ENCODE measurements at places on chromosomes 1 and 21. TPM values are rescaled to one million over a fixed set of nuclear protein-coding genes. Genes with fewer than 3 reads are reported as not detected.

HCRTR1 gene
- total RNA-seq = not detected

- H3K4me3 ChIP-seq = no peak overlapping the region
- no peak overlapping the region for H3K27ac ChIP-seq
- H3K36me3 ChIP-seq = no peaks in the 10 kb centered on the region
- no peaks in the 10 kb centered on the region for H3K27me3 ChIP-seq
Observed at GRCh38 chr1:187121661-187122060, 292.9 kb downstream of the PLA2G4A start.

DNA sequence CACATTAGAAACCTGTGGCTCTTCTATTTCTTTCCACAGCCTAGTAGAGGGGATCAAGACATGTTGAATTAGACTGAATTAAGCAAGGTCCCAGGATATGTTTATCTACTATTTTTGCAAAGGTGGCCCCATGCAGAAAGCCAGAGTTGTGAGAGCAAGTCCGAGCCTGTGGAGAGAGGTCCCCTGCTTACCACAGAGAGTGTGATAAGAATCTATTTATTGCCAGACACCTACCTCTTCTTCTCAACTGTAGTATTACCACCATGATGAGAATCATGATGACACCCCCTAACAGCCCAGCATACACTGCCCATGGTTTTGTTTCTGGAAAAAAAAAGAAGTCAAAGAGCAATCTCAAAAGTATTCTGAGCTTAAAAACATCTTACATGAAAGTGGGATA is 23.0 kb downstream of the SLAMF1 start:
- DNase-seq = no peak
- H3K27me3 ChIP-seq = no peaks in the 10 kb centered on the region
- H3K36me3 ChIP-seq = no peaks in the 10 kb centered on the region
- H3K4me3 ChIP-seq = no peak overlapping the region

GRCh38 chr1:172467446-172467845 is 23.6 kb upstream of the PIGC start:
- H3K27ac ChIP-seq = no peak overlapping the region
- no peak overlapping the region for H3K4me3 ChIP-seq
- H3K36me3 ChIP-seq = no peaks in the 10 kb centered on the region
- DNase-seq = no peak

DNA sequence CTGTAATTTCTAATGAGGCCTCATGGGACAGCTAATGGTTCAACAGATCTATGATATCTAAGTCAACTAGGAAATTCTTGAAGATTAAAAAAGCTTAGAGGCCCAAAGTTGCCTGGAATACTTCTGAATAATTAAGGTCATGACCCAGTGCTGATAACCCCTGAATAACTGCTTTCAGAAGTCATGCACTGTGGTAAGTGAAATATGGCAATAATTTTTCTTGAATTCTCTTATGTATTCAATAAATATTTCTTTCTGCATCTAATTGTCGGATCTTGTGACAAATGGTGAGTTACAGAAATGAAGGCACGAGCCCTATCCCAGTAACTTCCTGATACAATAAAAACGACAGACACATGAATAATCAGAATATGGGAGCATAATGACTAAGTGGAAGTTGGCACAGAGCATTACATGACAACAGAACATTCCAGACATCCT is 219.3 kb upstream of the GREM2 start:
- H3K36me3 ChIP-seq = no peaks in the 10 kb centered on the region
- no peak overlapping the region for H3K27ac ChIP-seq
- H3K4me1 ChIP-seq = no peaks in the 10 kb centered on the region
- H3K4me3 ChIP-seq = no peak overlapping the region

All from upper lobe of left lung (tissue), 6 donors.